NCI-H1105 (cell line): ENCODE measurements at places on chromosomes 2 and 18.

GRCh38 chr2:195520671-195521155 lies 136.3 kb upstream of the SLC39A10 start:
- DNase-seq = no peak

DNA sequence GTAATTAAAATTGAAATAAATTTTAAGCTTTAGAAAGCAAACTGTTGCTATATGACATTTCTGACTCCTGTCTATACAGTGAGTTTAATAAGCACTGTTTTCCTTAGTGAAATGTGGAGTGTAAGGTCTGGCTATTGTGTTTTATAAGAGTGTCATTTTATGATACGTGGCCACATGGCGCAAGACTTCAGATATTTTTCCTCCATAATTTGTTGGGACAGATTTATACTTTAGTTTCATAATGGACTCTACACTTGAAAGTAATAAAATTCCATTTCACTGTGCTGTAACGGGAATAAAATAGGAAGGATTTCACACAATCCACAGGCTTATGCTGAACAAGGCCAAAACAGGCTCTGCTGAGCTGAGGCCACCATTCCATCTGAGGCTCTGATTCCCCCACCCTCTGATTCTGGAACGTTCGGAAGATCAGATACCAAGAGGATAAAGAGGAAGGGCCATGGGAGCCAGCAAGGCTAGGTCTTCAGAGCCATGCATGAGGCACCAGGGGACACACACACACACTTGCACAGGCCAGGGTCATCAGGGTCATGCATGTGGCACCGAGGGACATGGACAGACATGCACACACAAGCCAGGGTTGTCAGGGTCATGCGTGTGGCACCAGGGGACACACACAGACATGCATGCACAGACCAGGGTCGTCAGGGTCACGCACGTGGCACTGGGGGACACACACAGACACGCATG lies 35.6 kb downstream of the HDAC4 start:
- no peak for DNase-seq

DNA sequence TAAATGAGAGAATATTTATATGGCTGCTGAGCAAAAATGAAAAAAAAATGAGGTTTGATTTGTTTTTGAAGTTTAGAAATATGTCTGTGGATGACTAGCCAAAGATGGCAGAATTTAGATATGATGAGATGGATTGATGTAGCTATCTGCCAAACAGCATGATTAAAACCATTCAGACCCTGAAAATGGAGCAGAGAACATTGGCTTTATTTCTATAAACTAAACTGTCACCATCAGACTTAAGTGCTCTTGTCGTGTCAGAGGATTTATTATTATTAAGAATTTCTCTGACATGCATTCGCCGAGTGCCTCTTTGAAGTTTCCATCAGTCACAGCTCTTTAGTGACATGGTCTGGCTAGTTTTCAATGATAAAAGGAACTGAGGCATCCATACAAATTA lies 151.7 kb downstream of the LRRTM4 start:
- DNase-seq = no peak

- no peak for DNase-seq
Measured at GRCh38 chr2:47026748-47027534, 111.3 kb upstream of the MCFD2 start.

DNA sequence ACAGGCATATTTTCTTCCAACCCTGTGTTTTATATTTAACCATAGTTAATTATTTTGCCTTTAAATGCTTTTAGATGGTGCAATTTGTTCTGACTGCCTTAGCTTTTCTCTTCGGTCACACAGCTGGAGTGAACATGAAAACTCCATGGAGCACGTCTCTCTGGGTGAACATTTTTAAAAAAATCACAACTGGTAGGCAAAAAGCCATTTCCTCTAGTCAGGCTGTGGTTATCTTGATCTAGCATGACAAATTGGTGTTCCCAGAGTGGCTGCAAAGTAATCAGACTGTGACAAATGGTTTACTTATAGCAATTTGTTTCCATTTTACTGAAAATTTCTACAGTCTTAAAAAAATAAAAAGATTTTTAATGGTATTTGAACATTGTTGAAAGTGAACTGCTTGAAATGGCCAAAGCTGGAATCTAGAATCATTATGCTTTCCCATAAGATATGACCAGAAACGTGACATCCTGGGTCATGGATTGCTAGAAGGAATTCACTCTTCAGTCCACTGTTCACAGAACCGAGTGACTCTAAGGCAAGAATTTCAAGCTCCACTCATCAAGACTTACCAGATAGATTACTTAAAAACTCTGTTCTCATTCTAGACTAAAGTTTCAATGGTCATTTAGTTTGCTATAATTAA lies 703.6 kb downstream of the CPS1 start:
- no peak for DNase-seq

DNA sequence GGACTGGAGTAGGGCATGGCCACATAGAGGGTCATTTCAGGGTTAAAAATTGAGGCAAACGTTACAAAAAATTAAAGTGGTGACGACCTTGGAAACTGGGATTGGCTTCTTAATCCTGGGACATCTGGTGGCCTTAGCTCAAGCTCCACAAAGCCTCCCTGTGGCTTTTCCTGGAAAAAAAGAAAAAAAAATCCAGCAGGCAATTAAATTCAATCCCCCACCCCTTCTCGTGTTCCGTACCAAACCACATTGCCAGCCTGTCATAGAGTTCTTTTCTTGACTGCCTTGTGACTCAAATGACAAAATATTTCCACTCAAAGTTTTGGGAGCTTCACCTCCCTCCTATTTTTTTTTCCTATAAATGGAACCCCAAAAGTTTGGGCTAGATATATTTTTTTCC lies 195.6 kb downstream of the HRH4 start:
- DNase-seq = no peak

- DNase-seq = no peak
Measured at GRCh38 chr2:150866431-150866830, 379.0 kb upstream of the RND3 start.

DNA sequence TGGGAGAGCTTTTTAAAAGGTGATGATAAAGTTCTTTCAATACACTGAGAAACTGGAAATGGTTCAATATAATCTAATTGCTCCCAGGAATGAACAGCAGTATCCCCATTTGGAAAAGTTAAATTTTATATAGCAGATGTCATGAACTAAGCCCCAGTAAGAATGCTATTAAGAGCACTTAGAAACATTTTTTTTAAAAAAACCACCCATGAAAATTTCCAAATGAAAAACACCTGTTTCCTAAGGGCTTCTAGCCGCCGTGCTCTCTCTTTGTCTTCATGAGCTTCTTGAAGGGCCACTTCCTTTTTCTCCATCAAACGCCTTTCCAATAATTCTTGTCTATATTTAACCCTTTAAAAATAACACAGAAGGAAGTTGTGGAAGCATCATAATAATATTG lies 77.0 kb downstream of the UPP2 start:
- no peak for DNase-seq

DNA sequence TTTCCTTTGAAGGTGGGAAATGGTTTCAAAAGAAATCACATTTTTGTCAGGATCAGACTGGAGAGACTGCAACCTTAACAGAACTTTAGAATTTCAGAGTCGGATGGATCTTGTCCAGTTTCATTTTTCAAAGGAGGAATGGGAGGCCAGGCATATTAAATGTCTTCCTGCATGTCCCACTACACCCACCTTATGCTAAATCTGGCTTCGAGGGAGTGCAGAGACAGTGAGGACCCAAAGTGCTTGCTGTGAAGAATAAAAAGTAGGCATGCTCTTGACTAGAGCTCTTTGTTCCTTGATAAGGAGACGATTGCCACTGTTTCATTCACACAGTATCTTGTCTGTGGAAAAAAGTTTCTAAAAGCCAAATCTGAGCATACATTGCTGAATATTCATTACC lies 197.6 kb downstream of the SLC4A3 start:
- DNase-seq = no peak

- no peak for DNase-seq
Measured at GRCh38 chr2:36964496-36965058, 1.8 kb downstream of the STRN start.

DNA sequence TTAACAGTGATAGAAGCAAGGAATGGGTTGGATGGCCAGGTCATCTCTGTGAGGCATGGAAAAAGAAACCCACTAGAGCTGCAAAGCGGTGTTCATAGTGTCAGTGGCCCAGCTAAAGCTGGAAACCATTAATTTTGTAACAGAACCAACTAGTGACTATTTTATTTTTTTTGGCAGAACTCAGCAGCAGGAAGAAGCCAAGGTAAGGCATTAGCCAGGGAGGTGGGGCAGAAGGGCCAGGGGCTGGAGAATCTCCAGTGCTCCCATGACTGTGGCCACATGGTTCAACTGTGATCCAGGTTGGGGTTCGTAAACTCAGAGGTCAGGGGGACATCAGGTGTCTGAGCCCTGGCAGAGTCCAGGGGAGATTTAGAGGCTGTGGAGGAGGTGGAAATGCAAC lies 25.9 kb upstream of the YES1 start:
- DNase-seq = no peak

- no peak for DNase-seq
Measured at GRCh38 chr2:229164545-229165249, 106.4 kb downstream of the PID1 start.

- DNase-seq = peak; percentile 11
Measured at GRCh38 chr2:105455488-105456003, 56.7 kb upstream of the FHL2 start.

DNA sequence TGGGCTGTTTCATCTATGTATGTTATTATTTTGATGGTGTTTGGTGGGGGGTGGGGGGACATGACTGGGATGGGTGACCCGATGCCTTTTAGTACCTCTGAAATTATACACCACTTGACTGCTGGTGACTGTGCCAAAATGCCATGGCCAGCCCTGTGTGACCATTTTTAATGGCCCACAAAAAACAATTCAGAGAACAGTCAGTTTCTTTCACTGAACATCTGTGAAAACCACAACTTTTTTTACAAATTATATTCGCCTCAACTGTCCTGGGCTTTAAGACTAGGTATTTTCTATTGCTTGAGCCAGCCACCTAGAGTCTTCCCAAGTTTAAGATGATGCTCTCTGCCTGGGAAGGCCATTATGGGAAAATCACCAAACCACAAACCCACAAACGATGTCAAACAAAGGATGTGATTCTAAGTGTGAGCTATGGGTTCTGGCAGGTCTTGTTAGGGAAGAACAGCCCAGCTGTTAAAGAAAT lies 33.9 kb downstream of the FN1 start:
- no peak for DNase-seq

DNA sequence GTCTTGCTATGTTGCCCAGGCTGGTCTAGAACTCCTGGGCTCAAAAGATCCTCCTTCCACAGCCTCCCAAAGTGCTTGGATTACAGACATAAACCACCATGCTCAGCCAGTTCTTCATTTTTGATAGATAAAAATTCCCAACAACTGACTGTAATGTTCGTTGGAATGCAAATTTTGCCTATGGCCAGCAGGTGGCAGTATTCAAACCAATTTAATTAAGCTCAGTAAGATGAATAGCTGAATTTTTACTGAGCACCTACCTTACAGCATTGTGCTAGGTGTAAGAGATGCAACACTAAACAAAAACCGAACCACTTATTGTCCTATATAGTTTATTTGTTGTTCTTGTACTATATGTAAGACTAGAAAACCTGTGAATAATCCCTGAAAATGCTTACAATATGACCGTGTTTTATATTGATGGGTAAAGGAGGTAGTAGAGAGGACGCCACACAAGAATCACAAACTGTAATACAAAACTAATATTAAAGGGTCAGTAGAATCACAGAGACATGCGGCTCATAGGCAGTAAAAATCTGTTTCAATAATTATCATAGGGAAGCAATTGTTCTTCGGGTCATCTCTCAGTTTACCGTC lies 8.2 kb upstream of the TMEM182 start:
- peak; percentile 24 for DNase-seq

GRCh38 chr2:29262681-29263260 lies 147.6 kb downstream of the CLIP4 start:
- DNase-seq = peak; percentile 45

- no peak for DNase-seq
Measured at GRCh38 chr2:20571644-20572215, 79.2 kb downstream of the HS1BP3 start.

DNA sequence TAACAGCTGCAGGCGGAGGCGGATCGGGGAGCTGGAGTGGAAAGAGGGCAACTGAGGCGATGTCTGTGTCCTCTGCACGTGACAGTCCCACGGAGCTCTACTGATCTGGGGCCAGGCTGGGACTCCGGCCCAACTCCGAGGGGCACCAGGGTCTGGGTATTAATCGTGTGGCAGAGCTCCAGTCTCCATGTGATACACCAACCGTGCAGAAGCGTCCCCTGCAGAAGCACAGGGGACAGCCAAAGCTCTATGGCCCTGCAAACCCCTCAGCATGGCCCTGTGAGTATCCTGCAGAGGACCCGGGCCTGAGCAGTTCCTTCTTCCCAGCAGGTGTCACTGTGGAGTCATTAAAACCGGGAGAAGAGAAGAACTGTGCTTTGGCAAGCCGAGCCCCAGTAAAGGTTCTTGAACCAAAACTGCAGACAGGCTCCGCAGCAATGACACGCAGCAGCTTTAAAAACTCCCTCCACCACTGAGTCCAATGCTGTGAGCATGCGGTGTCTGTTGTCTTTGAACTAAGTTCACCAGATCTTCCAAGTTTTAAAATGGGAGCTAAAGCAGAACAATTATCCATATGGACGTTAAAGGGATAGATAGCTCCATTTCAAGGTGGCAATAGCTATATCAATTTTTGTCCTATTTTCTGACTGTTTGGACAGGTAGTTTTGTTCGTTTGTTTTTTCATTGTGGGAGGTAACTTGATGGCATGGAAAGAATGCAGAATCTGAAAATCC lies 79.4 kb downstream of the TMEM182 start:
- DNase-seq = peak; percentile 36

- peak; percentile 11 for DNase-seq
Measured at GRCh38 chr18:45839414-45840395, 14.2 kb downstream of the SIGLEC15 start.

DNA sequence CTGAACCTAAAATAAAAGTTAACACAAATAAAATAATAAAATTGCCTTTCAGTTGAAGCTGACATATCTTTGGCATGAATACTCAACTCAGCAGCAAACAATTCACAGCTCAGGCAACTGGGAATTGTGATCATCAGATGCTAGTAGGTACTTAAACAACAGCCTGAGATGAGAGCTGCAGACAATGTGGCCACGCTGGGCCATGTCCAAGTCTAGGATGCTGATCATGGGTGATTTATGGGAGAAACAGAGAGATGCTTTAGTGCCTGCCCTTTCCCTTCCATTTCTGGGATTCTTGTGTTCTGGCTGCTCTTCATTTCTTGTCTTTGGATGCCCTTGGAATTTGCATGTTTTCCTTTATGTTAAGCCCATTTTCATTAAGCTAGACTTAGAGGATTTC lies 212.4 kb upstream of the CWC22 start:
- DNase-seq = no peak

DNA sequence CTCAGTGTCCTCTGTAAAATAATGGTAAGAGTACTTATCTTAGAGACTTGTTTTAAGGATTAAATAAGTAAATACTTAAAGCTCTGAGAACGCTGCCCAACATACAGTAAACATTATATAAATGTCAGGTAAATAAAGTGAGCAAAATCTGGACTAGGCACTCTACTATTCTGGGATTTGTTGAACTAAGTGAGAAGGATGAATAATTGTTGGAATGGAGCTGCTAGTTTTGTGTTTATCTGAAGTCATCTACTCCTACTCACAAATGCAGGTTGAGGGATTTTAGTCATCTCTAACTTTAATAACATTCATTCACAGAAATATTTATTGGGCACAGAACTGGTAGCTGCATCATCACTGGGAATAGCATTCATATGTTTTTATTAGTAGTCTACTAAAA lies 103.4 kb downstream of the MEIS1 start:
- no peak for DNase-seq
